Activated CD8-positive, alpha-beta memory T cell treated with anti-CD3 and anti-CD28 coated beads for 1 hour (primary cell): ENCODE measurements at places on chromosomes 2 and 18.

DNA sequence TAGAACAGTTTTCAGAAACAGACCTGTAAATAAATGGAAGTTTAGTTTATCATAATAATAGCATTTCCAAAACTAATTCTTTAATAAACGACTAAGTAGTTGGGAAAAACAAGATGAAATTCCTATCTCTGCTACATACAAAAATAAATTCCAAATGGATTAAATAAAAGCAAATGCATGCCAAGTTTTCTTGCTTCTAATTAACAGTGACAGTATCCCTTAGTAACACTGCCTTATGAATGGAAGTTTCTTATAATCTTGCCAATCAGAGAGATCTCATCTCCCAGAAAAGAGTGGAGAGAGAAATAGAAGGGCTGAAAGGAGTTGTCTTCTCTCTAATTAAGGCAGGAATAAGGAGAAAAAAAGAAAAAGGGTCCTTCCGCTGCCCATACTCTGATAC is 133.9 kb downstream of the GFPT1 start:
- no peak for DNase-seq

DNA sequence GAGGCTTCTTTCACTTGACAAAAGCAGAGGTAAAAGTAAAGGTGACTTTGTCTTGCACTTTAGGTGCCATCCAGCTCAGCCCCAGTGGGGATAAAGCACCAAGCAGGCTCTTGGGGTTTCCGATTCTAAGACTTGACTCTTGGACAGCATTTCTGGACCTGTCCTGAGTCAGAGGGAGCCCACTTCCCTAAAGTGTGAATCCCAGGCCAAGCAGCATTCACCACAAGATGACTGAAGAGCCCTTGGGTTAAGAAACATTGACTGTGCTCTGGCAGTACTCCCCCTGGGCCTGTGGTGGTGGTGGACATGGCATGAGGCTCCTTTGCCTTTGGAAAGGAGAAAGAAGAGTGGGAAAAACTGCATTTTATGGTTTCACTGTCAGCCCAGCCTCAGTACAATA is 638.0 kb upstream of the VRK2 start:
- no peak for DNase-seq

GRCh38 chr18:58256316-58257080 is 212.5 kb downstream of the NEDD4L start:
- DNase-seq = no peak

GRCh38 chr2:237532160-237532559 is 34.2 kb upstream of the PRLH start:
- no peak for DNase-seq

- DNase-seq = no peak
Observed at GRCh38 chr18:32379891-32380290, 90.8 kb downstream of the GAREM1 start.

DNA sequence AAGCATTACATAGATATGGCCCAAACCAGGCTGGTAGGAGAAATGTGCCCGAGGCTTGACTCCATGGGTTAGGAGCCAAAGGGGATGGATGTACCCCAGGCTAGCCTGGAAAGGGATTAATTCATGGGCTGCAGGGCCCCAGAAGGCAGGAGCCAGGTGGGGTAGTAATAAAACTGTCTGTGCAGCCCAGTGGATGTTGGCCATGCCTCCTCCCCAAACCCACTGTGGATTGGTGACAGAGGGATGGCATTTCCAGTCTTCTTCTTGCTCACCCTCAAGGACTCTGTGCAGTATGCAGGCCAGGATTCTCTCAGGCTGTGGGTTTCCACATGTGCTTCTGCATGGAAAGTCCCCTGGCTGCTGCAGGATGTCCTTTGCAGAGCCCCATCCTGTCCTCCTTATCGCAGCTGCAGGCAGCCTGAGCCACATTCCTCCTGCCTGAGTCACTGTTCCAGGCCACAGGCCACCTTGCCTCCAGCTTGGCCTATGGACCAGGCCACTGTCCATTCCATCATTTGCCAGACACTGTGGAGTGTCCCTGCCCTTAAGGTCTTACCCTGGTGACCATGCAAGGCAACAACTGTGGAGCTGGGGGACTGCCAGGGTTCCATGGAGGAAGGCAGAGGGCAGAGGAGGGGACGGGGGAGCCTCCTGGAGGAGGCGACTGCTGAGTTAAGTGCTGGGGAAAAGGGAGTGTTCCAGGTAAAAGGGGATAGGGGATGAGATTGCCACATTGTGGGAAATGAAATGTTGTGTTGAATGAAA is 38.9 kb downstream of the INO80C start:
- DNase-seq = no peak

- no peak for DNase-seq
Observed at GRCh38 chr2:66686755-66687154, 251.8 kb downstream of the MEIS1 start.

GRCh38 chr2:11698009-11698922 is 28.3 kb upstream of the NTSR2 start:
- DNase-seq = no peak

DNA sequence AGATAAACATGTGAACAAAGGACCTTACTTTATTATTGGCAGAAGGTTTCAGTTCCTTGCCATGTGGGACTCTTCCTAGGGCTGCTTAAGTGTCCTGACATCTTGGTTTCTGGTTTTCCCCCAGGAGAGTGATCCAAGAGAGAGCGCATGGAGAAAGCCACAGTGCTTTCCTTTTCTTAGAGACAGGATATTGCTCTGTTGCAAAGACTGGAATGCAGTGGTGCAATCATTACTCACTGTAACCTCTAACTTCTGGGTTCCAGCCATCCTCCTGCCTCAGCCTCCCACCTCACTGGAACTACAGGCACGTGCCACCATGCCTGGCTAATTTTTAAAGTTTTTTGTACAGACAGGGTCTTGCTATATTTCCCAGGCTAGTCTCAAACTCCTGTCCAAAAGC is 38.1 kb upstream of the TCF7L1 start:
- DNase-seq = no peak

DNA sequence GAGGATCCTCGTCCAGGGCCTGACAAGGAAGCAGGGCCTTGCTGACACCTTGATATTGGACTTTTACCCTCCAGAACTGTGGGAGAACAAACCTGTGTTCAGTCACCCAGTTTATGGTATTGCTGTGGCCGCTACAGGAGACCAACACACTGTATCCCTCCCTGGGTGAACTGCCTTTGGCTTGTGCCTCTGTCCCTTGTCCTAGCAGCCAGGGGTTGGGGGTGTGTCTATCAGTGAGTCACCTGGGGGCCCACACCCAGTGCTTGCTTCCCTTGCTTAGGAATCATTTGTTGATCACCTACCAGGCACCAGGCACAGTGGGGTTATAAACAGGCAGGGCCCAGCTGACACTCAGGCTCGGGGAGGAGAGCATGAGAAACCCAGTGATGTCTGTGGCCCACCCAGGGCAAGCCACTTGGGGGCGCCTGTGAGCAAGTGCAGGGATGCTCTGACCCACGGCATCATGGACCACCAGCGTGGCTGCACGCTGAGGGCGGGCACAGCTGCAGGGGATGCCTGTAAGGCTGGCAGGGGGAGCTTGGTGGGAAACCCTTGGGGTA is 17.1 kb downstream of the TMEM185B start:
- DNase-seq = peak; percentile 25

- no peak for DNase-seq
Observed at GRCh38 chr2:10982931-10983701, 71.4 kb downstream of the KCNF1 start.

- DNase-seq = no peak
Observed at GRCh38 chr2:232976176-232976575, 36.9 kb downstream of the NGEF start.
